ENCODE measurements at places on chromosomes 7 and 10.

GRCh38 chr7:124482229-124482628, 283.4 kb downstream of the GPR37 start:
- DNase-seq = no peak

DNA sequence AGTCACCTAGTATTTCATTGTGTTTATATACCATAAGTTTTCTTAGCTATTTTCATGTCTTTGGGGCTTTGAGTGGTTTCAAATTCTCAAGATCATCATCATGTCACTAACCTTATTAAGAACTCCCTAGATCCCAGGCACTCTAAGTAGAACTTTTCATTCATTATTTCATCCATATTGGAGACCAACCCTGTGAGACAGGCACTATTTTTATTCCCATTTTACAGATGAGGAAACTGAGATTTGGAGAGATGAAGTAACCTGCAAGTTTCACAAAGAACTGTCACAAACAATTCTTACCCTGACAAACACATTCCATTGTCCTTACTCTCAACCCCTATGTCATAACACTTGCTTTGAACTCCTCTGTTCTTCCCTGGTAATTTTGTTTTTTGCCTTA, 13.8 kb upstream of the SND1 start:
- no peak for DNase-seq

- no peak for DNase-seq
These were observed 36.0 kb downstream of the ABCA13 start for GRCh38 chr7:48207155-48207675.

- DNase-seq = no peak
These were observed 457 bp downstream of the NSUN5 start for GRCh38 chr7:73308074-73308664.

DNA sequence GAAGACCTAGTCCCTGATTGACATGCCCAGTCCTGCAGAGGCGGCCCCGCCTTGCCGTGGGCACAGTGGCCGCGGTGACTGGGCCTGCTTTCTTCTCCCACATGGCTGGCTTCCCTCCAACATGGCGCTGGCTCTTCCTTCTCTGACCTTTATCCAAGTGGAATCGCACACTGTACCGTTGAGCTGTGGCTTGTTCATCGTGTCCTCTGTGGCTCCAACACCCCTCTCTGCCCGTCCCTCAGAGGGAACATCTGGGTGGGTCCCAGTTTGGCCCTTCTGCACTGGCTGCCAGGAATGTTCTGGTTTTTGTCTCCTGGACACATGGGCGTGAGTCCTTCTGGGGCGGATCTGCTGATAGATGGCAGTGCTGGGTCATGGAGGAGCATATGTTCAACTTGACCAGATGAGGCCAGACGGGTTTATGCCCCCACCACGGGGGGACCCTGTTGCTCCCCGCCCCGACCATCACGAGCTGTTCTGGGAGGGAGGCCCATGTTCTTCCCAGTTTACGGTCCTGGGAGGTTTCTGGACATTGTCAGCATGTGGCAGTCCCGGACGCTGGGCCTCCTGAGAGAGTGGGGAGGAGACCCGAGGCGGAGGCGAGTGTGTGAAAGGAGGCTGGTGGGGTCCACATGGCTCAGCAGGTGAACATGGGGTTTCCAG, 63.5 kb downstream of the LHPP start:
- DNase-seq = no peak

DNA sequence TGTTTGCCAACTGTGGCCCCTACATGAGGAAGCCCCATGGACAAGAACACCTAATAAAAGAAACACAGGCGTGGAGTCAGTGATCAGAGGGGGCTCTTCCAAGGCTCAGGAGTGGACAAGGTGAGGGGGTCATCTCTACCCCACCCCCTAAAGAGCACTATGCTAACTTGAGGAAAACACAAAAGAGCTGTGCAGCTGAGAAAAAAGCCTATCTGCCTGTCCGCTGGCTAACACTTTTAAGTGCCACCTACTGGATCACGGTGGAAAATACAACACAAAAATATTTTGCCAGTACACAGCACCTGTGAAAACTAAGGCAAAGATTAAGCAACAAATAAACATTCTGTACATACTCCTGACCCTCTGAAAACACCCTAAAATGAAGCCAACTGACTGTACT, 53.1 kb upstream of the COBL start:
- DNase-seq = no peak

DNA sequence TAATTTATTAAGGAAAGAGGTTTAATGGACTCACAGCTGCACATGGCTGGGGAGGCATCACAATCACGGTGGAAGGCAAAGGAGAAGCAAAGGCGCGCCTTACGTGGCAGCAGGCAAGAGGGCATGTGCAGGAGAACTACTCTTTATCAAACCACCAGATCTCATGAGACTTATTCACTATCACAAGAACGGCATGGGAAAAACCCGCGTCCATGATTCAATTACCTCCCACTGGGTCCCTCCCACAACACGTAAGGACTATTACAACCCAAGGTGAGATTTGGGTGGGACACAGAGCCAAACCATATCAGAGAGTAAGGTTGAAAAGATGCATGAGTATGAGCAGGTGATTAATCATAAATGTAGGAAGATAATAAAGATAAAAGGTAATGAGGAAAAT, 3.2 kb upstream of the JCAD start:
- DNase-seq = no peak

GRCh38 chr7:32533276-32534029, 38.2 kb downstream of the AVL9 start:
- DNase-seq = no peak
